ENCODE measurements at places on chromosomes 1 and 21. TPM values are rescaled to one million over a fixed set of nuclear protein-coding genes. Genes with fewer than 3 reads are reported as not detected.

The ABCD3 gene
- 33.6 TPM for polyA plus RNA-seq

The FHAD1 gene
- not detected for polyA plus RNA-seq

The PADI4 gene
- polyA plus RNA-seq: not detected

The NR0B2 gene
- not detected for polyA plus RNA-seq

The CFAP298 gene
- polyA plus RNA-seq: 105 TPM

The IL19 gene
- not detected for polyA plus RNA-seq

The CFHR2 gene
- polyA plus RNA-seq: not detected

The LINGO4 gene
- polyA plus RNA-seq: not detected

The TLR5 gene
- polyA plus RNA-seq: not detected

The LAPTM5 gene
- polyA plus RNA-seq: not detected

The ADAMTS4 gene
- polyA plus RNA-seq: not detected

The OR2T2 gene
- polyA plus RNA-seq: not detected

The OR10K1 gene
- polyA plus RNA-seq: not detected

The TRIM67 gene
- polyA plus RNA-seq: 8.0 TPM

The IL20 gene
- polyA plus RNA-seq: not detected

The KCND3 gene
- 7.8 TPM for polyA plus RNA-seq

The AKR7A3 gene
- polyA plus RNA-seq: 2.9 TPM

The CACNA1S gene
- 0.05 TPM for polyA plus RNA-seq

The VPS13D gene
- 24.5 TPM for polyA plus RNA-seq

The ITLN2 gene
- polyA plus RNA-seq: not detected

The C1orf115 gene
- polyA plus RNA-seq: 0.42 TPM

The TNFSF18 gene
- polyA plus RNA-seq: not detected

The CSMD2 gene
- polyA plus RNA-seq: 9.6 TPM

The FLG2 gene
- polyA plus RNA-seq: not detected

The MEX3A gene
- polyA plus RNA-seq: 39.8 TPM

The MIXL1 gene
- polyA plus RNA-seq: not detected

The SF3B4 gene
- polyA plus RNA-seq: 7.8 TPM

The ZNF648 gene
- not detected for polyA plus RNA-seq

The HAO2 gene
- not detected for polyA plus RNA-seq

The UQCRHL gene
- 3.9 TPM for polyA plus RNA-seq
